ENCODE measurements at places on chromosomes 16 and 17.

GRCh38 chr16:85003725-85004586 lies 7.4 kb downstream of the ZDHHC7 start:
- ATAC-seq: no peak

DNA sequence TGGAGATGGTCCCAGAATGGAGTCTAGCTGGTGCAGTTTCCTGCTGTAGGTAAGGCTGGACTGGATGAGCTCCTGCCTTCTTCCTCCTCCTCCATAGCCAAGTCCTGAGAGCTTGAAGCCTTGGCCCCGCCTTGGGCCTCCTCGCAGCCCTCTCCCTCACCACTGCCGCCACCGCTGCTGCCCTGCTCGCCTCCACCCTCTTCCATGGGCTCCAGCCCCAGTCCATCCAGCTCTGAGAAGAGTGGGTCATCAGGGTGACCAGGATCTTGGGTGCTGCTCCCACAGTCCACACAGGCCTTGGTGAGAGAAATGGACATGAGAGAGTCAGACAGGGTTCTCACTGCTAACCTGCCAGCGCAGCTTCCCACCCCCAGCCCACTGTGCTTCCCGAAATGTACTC lies 11.2 kb downstream of the PER1 start:
- no peak for ATAC-seq

DNA sequence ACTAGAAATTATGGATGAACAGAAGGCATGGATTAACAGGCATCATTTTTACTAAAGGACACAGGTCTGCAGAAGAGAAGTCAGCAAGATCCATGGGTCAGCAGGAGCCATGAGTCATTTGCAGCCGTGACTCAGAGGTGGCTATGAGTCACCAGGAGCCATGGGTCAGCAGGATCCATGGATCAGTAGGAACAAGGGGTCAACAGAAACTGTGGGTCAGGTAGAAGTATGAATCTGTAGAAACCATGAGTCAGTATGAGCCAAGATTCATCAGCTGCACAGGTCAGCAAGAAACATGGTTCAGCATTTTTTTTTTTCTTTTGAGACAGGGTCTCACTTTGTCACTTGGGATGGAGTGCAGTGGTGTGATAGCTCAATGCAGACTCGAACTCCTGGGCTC lies 58.2 kb upstream of the HS3ST4 start:
- peak; percentile 22 for ATAC-seq

- no peak for ATAC-seq
Measured at GRCh38 chr16:55384288-55385247, 60.6 kb downstream of the IRX6 start.

GRCh38 chr17:51662204-51663056 lies 402.1 kb downstream of the UTP18 start:
- no peak for ATAC-seq

- no peak for ATAC-seq
Measured at GRCh38 chr17:16676676-16677268, 13.3 kb upstream of the CCDC144A start.

DNA sequence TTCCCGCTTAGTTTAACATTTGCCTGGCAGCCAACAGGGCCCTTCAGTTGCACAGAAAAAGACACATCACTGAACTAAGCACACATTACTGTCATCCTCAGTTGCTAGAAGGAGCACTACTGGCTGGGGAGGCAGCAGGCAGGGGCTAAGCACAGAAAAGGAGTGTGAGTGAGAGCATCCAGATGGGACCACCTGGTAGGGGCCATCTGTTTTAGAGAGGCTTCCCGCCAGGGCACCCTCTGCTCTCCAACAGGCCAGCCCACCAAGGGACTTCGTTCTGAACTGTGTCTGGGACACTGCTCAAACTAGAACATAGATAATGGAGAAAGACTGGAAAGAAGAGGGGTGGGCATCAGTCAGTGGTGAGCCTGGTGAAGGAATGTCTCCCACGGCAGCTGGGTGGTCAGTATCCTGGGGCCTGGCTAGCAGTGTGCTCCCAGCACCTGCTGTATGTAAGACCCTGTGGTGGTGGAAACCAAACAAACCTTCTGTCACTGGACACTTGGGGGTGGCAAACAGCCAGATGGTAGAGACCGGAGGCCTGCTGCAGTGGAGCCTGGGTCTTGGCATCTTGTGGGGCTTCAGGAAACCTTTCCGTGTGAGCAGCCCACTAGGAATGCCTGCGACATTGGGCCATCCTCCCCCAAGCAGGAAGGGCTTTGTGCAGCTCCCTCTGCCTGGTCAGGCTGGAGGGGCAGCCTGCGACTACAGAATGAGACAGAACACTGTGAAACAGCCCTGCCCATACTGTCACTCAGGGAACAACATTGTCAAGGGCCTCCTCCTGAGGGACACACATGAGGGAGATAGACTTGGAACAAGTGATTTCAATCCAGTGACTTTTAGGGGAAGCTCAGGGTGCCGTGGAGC lies 12.8 kb upstream of the RANGRF start:
- ATAC-seq: no peak

DNA sequence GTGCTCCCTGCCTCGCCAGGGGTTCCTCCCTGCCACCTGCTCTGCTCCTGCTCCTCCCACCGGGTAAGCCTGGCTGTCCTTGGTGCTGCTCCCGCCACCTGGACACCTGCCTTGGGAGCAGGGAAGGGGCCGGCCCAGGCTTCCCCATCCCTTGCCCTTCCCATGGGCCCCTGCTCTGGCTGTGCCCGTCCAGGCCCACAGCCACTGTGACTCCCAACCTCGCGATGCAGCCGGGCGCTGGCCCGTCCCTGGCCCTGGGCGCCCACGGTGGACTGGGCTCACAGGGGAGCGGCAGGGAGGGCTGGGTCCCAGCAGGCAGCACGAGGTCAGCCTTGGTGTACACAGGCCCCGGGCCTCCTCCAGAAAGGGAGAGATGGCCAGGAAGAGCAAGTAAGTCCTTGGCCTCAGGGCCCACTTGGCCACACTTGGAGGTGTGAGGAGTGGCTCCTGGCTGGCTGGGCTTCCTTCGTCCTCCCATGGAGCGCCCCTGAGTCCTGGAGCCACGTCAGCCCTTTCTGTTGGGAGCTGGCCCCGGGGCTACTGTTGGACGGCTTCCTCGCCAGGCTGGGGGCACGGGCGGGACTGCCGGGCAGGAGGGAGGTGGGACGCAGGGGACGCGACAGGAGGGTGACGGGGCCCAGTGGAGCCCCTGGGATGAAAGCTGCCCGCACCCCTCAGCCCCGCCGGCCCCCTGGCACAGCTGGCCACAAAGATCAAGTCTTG lies 15.3 kb downstream of the ENGASE start:
- no peak for ATAC-seq

GRCh38 chr16:70396246-70396904 lies 42.5 kb downstream of the ST3GAL2 start:
- ATAC-seq: peak; percentile 46

DNA sequence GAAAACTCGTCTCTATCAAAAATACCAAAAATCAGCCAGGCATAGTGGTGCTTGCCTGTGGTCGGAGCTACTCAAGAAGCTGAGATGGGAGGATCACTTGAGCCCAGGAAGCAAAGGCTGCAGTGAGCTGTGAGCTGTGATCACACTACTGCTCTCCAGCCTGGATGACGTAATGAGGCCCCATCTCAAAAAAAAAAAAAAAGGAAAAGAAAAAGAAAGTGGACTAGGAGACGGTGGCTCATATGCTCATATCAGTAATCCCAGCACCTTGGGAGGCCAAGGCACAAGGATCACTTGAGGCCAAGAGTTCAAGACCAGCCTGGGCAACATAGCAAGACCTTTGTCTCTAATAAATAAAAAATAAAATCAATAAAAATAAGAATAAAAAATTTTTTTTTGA lies 8.8 kb upstream of the SUMO2 start:
- no peak for ATAC-seq

- no peak for ATAC-seq
Measured at GRCh38 chr17:79116575-79117368, 42.1 kb downstream of the ENGASE start.

GRCh38 chr17:39643271-39643670 lies 6.3 kb downstream of the STARD3 start:
- peak; percentile 43 for ATAC-seq

DNA sequence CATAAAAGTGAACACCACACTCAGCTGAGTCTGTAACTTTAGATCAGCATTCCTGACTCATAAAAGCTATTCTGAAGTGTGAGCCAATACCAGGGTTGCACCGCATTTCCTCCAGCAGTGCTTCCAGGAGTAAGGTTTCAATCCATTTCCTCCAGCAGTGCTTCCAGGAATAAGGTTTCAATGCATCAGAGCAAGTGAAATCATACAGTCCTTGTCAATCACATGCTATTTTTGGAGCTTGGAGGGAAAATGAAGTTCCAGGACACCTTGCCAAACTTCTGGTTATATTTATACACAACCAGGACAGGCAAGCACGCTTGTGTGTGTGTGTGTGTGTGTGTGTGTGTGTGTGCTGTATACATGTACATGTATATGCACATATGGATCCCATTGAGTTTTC lies 327.6 kb downstream of the GRIN2A start:
- no peak for ATAC-seq

DNA sequence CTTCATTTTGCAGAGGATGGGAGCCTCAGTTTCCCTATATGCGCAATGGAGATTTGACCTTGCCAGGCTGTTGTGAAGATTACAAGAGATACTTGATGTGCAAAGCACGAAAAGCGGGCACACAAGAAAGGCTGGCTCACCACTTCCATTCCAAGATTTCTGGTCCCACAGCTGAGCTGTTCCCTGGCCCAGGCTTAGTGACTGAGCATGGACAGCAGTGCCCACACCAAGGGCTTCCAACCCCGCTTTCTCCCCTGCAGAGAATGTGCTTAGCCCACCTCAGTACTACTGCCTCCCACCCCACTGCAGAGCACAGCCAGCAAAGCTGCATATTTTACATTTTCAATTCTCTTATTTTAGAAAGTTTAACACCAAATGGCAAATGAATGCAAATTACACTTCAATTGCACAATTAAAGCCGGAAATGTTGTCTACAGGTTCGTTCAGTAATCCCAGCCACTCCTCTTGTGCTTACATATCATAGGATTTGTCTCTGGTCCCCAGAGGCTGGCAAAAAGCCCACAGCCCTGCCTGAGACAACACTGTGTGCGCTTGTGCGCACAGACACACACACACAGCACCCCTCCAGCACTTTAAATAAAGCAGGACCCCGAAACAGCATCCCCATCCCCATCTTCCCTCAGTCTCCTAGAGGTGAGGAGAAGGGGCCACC lies 51.8 kb downstream of the VAC14 start:
- ATAC-seq: peak; percentile 60

DNA sequence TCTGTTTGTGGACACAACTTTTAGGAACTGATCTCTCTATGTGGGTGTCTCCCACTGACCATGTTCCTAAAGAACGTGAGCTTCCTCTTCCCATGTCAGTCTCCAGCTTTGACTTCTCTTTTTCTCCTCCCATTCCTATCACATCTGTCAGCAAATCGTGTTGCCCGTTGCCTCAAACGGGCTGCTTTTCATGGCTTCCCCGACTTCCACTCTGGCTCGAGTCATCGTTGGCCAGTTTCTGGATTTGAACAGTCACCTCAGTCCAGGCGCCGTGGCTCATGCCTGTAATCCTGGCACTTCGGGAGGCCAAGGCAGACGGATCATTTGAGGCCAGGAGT lies 5.4 kb downstream of the ABCC1 start:
- ATAC-seq: no peak

Data from esophagus mucosa (tissue), 1 donor.